Stimulated activated CD8-positive, alpha-beta memory T cell treated with anti-CD3 and anti-CD28 coated beads, Interleukin-4, amount 100 ng/mL, for 4 hours (primary cell): ENCODE measurements at places on chromosomes 11 and 22.

- no peak for DNase-seq
Observed at GRCh38 chr22:38613588-38613987, 42.6 kb downstream of the FAM227A start.

GRCh38 chr11:6219359-6219758 is 14.0 kb downstream of the C11orf42 start:
- DNase-seq = no peak

GRCh38 chr22:39661842-39662685 is 91.5 kb downstream of the CACNA1I start:
- DNase-seq = peak; percentile 37

DNA sequence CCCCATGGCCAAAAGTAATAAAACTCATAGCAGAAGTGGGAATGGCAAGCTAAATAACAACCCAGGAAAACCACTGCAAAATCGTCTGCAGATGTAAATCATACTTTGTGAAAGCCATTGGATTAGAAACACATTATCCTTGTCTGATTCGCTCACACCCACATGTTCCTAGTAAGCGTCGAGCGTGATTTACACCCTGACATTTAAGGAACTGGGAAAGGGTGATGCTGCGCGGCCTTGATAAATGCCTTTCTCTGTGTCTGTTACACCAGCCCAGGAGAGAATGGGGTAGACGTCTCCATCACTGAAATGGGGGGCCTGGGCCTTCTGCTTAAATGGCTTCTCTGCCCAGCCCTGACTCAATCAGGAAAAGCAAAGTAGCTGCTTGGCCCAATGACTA is 162.7 kb downstream of the NTM start:
- DNase-seq = no peak

DNA sequence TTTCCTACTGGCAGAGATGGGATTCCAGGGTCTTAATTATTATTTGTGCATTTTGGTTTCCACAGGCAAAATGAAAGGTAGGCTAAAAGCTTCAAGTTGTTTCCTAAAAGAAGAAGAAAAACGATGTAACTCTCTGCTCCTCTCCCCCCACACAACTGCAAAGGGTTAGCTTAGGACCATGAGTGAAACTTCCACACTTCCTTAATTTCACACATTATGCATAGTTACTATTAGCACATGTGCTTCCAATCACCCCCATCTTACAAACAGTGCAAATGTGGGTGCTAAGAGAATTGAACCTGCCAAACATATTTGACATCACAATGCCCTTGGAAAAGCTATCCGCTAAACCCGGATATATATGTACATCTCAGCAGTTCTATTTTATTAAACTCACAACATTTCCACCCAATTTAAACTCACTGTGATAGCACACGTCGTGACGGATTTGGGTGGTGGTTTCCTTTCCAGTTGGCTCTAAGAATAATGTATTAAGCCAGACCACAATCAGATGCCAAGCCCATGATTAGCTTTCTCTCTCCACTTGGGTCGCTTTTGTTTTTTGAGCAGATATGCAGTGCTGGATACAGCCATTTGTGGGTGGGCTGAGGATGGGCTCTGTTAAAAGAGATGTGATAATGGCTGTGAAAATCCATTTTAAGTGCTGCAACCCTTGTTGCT is 245.0 kb upstream of the POU2AF2 start:
- no peak for DNase-seq

DNA sequence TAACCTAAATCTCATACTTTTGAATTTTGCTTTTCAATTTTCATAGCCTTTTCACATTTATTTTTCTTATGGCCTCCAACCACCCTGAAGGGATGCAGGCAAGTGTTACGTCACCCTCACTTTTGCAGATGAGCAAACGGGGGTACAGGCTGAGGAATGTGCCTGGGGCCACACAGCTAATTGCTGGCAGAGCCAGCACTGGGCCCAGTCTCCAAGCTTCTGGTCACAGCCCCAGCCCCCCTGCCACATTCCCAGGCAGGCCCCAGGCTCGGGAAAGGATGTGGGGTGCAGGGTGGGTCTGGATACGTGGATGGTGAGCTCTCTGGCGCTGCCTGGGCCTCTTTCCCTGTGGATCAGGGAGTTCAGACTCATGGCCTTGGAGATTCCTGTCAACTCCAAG is 138.6 kb downstream of the PKNOX2 start:
- DNase-seq = no peak

- DNase-seq = no peak
Observed at GRCh38 chr11:15673408-15673831, 558.7 kb downstream of the INSC start.

DNA sequence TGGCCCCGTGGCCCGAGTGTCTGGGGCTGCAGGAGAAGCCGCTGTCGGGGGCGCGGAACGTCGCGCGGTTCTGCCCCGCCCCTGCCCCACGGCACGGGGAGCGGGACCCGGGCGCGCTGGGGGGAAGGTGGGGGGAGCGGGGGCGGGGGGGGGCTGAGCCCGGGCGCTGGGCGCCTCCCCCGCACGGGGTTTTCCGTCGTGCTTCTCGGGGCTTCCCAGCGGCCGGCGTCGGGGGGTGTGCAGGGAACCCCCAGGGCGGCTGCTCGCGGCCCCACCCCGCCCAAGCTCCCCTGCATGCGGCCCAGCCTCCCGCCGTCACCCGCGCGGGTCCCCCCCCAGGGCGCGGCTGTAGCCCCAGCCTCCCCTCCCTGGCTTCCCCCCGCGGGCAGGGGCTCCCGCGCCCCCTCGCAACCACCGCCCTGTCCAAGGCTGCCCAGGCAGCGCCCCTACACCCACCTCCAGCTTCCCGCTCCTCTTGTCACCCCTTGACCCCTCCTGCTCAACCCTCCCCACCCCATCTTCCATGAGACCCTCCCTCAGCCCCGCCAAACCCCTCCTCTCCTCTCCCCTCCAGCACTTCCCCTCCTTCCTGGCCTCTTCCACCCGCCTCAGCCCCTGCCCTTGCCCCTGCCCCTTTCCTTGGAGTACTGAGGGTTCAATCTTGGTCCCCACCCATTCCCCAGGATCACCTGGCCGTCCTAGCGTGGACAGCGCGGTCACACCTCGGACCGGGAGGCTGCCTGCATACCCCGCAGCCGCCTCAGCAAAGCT is 1.7 kb downstream of the IL17REL start:
- peak; percentile 77 for DNase-seq

DNA sequence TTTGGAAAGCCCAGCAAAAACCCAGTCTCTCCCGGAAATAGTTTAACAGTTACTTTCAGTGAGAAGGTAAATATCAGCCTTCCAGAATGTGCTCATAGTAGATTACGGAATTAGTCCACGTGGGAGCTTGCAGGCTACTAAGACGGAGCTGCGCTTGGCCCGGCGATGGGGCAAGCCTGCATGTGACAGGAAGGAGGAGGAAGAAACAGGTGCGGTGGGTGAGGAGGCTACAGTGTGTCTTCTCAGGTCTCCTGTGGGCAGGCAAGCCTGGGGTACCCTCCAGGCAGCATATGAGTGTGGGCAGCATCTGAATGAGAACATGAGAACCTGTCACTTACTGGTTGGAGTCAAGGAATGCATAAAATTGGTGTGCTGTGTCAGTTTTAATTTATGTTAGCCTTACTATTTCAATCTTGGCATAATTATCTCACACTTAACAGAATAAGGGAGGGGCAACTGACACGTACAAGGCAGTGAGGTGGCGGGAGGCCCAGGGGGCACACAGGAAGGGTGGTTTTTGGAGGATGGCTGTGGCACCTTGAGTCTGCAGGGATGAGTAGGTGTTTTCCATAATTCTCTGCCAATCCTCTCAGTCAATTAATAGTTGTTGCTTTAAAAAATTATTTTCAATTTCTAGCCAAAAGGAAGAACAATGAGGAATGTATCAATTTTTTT is 35.7 kb downstream of the CLMP start:
- no peak for DNase-seq

- DNase-seq = no peak
Observed at GRCh38 chr22:48807155-48807554, 1020.5 kb downstream of the BRD1 start.

GRCh38 chr11:15346907-15347306 is 232.2 kb downstream of the INSC start:
- DNase-seq = no peak

DNA sequence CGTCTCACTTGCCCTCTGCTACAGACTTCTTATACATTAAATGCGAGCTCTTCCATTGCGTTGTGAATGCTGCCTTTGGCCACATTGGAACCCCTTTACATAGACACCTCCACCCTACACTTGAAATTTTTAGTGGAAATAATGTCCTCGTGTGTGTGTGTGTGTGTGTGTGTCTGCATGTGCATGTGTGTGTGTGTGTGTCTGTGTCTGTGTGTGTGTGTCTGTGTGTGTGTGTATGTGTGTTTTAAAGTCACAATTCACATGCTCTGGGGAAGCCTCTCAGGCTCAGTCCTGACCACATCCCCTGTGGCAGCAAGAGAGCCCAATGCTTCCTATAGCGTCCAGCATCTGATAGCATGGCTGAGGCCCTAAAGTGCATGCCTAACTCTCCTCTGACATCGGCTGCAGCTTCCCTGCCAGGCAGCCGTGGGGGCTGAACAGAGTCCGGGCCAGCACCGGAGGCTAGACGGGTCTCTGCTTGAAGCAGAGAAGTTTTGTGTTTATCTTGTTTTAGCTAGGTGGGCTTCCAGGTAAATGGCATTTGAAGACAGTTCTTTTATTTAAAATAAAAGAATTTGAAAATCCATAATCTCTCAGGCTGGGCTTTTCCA is 64.5 kb upstream of the EMID1 start:
- DNase-seq = no peak

DNA sequence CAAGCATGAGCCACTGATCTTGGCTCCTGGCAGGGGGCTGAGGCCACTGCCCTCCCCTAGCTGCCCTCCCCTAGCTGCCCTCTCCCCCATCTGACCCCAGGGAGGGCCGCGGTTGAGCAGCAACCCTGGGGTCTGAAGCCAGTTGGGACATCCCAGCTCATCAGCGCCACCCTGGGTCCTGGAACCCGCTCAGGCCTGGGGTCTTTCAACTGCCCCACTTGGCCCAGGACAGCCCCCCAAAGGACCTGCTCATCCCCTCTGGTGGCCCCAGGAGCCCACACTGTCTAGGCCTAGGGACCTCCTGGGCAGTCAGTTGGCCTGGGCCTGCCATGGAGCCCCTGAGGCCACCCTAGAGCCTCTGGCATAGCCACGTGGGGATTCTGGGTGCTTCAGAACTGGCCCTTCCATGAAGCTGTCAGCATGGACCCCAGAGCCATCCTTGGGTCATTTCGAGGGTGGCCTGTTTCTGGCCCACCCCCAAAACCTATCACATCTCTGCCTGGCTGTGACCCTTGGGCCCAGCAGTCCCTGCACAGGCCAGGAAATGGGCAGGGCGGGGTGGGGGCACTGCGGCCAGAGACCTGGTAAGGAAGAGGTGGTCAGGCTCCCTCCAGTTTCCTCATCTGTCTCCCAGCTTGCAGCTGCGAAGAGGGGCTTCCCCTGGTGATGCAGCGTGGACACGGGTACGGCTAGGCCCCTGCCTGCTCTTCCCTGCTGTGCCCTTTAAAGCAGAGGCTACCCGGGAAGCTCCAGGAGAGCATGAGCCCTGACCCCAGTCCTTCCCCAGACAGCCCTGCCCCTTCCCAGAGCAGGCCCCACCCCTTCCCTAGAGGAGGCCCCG is 37.9 kb downstream of the MUC2 start:
- no peak for DNase-seq

DNA sequence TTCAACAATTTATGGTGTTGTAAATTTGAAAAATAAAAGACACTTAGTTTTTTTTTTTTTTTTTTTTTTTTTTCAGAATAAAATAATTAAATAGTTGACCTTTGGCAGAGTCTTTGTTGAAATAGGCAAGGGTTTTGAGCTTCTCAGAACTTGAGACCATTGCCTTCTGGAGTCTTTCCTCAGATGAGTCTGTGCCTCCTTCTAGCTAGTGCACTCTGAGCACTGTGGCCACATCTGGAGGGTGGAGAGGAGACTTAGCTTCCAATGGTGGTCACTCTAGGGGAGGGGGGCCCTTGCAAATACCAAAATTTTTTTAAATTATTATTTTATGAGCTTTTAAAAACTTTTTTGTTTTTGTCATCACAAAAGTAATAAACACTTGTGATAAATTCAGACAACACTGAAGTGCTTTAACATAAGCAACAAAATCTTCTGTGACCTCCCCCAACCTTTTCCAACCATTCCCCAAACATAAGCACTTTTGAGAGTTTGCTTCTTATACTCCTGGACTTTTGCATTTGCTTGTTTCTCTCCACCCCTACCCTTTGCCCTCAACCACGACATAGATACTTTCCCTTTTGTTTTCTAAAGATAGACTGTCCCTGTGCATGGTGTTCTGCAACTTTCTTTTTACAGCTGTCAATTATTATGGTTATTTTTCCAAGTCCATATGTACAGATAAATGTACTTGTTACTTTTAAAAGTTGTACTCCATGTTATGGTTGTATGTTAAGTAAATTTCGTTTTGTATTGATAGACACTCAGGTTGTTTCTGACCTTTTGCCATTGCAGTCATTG is 41.1 kb downstream of the BMAL1 start:
- DNase-seq = no peak

- DNase-seq = no peak
Observed at GRCh38 chr22:18156878-18157713, 7.1 kb downstream of the USP18 start.
